Stimulated activated CD8-positive, alpha-beta memory T cell treated with anti-CD3 and anti-CD28 coated beads, Interleukin-4, amount 100 ng/mL, for 1 hour (primary cell): ENCODE measurements at places on chromosomes 6 and 20.

DNA sequence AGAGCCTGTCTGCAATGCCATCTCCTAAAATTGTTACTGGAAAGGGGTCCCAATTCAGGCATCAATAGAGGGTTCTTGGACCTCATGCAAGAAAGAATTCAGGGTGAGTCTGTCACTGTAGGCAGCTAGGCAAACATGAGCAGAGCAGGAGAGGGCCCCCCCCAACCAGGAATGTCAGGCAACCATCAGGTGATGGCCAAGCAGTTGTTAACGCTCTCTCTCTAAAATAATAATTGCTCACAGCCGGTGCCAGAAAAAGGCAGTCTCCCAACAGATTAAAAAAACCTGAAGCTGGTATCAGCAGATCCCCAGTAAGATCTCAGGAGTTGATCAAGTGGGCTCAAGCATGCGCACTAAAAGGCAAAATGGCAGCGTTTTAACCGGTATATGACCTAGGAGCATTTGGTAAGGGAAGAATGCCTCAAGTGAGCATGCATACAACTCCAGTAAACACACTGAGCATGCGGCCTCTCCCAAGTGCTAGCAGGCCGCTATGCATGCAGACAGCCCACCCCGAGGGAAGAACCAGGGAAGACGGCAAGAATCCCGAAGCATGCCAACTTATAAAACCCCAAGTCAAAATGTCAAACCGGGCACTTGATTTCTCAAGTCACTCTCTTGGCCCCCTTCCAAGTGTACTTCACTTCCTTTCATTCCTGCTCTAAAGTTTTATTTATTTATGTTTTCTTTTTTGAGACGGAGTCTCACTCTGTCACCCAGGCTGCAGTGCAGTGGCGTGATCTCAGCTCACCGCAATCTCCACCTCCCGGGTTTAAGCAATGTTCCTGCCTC is 44.0 kb upstream of the RNGTT start:
- DNase-seq: no peak

- DNase-seq: no peak
These were observed 650.0 kb downstream of the KIF16B start for GRCh38 chr20:15923030-15923776.

GRCh38 chr6:168025831-168026710 is 28.6 kb downstream of the KIF25 start:
- no peak for DNase-seq

DNA sequence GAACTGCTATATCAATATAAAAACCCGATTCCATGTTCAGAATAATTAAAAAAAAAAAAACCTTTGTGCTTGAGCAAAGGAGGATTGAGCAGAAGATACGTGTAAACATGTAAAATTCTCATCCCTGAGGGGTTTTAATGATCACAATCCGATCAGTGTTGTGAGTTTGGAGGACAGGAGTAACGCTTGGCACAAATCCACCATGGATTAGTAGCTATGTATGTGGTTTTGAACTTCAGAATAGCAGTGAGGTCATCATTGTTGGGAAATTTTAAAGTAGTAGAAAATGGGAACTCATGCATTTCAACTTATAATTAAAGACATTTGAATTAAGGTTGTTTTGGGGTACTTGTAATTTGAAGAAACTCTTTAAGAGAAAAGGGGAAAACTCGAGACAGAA is 203.2 kb downstream of the RPS12 start:
- DNase-seq: no peak

DNA sequence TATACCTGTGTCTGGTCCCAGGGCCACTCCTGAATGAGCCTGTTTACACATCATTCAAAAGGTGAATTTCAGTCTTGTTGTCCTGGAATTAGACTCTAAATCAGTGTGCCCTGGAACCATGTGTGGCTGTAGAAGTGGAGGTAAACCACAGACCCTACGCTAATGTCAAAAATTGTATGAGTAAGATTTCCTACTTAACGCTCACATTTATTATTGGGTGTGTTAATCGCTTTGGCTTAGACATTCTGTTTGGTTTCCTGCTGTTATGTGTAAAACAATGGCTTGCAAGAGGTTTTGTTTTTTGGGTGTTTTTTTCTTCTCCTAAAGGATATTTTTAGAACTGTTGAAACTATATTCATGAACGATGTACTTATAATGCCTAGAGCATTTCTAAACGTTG is 19.3 kb downstream of the PLCB1 start:
- no peak for DNase-seq

GRCh38 chr6:147717991-147718390 is 209.5 kb downstream of the SAMD5 start:
- no peak for DNase-seq

GRCh38 chr20:18024606-18025127 is 33.0 kb downstream of the OVOL2 start:
- no peak for DNase-seq

DNA sequence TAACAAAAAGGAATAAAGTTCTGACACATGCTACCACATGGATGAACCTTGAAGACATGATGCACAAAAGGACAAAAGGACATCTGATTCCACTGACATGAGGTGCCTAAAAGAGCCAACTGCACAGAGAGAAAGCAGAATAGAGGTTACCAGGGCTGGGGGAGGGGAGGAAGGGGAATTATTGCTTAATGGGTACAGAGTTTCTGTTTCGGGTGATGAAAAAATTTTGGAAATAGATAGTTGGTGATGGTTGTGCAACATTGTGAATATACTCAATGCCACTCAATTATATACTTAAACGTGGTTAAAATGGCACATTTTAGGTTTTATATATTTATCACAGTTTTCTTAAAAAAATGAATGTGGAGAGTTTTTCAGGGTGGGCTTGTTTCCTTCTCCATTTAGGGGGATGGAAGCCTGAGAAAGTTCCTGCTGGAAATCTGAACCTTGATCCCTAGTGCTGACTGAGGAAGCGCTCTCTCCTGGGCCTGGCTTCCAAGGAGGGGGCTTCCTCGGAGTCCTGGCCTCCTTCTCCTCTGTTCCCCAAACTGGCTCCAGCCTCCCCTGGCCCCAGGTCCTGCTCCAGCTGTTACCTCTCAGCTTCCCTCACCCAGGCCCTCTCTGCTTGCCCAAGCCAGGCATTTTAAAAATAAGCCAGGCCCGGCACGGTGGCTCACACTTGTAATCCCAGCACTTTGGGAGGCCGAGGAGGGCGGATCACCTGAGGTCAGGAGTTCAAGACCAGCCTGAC is 79.2 kb downstream of the NOL4L start:
- DNase-seq: no peak

DNA sequence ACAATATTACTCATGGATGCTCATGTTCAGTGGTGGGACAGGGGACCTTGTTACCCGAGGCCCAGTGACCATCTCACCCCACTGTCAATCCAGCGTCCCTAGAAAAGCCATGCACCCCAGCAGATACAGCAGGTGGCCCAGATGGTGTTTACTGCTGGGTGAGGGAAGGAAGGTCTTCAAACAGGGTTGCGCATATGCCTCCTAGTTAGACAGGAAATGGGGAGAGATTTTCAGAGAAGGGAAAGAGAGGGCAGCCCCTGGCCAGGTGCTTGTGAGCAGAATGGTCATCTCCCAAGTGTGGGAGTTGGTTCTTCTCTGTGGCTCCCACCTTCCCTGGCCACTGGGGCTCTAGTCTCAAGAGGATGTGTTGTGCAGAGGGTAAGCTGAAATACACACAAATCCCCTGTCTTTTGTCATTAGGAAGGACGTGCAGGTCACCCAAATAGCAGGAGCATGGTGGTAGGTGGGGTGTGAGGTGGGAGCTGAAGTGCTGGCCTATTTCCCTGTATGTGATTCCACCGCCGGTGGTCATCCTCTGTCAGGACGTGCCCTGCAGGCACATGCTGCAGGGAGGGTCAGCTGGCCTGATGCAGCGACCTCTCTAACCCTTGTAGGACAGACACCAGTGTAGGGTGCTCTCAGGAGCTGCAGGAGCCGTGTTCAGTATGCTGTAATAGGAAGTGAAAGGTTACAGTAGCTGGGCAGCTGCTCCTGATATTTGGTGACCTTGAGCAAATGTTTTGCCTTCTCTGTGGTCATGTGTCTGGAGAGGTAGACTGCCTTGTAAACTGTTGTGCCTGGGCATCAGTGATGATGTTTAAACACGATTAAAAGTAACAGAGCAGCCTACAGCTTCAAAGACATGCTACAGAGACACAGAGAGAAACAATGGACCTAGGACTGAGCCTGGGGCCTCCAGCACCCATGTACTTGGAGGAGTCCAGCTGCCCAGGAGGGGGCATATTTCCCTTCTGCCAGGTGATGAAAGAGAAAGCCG is 3.2 kb upstream of the CST3 start:
- no peak for DNase-seq

GRCh38 chr20:25865715-25866656 is 169.3 kb upstream of the ZNF337 start:
- DNase-seq: no peak

GRCh38 chr6:2737885-2738284 is 12.8 kb downstream of the MYLK4 start:
- DNase-seq: no peak

GRCh38 chr20:23654000-23654399 is 16.2 kb upstream of the CST3 start:
- DNase-seq: no peak

- DNase-seq: no peak
These were observed 29.9 kb downstream of the UBE2V1 start for GRCh38 chr20:50083034-50083433.

DNA sequence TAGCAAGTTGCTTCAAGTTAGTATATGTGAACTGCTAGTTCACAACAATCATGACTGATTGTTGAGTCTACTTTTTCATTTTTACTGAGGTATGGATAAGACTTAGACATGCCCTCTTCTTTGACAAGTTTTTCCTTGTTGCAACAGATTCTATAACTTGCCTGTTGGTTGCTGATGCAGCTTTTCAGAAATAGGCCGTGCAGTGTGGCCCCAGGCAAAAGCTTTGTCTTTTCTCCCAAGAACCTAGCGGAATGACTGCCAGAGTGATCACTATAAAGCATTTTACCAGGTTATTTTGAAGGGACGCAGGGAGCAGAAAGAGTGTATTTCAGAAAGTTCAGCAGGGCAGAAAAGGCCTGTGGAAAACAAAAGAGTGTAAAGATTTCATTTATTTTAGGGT is 16.0 kb downstream of the HECA start:
- no peak for DNase-seq

GRCh38 chr6:76835695-76836094 is 627.6 kb downstream of the HTR1B start:
- no peak for DNase-seq

DNA sequence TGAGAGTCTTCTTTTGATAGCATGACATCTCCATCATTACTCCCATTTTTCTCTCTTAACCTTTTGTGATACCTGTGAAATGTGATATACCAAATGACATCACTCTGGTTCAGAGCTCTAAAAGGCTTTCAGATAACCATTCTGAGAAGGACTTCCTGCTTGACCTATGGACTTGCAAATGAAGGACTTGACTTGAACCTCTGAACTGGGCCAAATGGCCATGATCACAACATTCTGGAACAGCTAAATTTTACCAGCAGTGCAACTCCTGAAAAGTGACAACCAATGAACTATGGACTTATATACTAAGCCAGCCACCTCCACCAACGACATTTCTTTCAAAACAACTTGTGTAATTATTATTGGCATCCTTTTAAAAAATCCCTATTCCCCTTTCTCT is 1085.8 kb upstream of the CITED2 start:
- DNase-seq: no peak

- DNase-seq: peak; percentile 6
These were observed 31.8 kb upstream of the GMPR start for GRCh38 chr6:16206595-16207037.

DNA sequence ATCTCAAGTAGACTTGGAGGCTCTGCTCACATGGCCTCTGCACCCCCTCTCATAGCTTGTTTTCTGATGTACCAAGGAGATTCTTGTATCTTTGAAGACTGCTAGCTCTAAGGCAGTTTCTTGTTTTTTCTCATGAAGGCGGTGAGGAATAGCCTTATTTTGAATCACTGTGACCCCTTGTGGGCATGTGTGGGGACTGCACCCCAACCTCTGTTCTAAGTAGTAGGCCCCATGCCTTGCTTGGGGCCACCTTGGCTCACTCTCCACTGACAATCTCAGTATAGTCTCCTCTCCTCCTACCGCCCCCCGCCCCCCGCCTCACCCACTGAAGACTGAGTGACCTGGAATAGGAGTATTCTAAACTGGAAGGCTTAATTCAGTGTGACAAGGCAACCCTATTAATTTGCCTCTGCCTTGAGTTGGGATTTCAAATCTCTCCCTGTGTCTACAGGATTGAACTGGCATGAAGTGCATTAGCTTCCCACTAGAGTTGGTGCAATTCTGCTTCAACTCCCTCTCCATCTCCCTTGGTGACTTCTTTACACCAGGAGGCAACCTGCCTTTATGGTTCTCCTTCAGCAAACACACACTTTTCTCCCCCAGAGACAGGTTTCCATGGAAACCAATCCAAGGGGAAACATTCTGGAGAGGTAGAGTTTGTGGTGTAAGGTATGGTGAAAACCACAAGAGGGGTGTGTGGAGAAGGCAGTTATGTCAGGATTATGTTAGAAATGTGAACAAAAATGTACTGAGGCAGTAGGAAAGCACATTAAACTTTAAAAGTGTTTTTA is 75.4 kb upstream of the ECI2 start:
- peak; percentile 7 for DNase-seq

DNA sequence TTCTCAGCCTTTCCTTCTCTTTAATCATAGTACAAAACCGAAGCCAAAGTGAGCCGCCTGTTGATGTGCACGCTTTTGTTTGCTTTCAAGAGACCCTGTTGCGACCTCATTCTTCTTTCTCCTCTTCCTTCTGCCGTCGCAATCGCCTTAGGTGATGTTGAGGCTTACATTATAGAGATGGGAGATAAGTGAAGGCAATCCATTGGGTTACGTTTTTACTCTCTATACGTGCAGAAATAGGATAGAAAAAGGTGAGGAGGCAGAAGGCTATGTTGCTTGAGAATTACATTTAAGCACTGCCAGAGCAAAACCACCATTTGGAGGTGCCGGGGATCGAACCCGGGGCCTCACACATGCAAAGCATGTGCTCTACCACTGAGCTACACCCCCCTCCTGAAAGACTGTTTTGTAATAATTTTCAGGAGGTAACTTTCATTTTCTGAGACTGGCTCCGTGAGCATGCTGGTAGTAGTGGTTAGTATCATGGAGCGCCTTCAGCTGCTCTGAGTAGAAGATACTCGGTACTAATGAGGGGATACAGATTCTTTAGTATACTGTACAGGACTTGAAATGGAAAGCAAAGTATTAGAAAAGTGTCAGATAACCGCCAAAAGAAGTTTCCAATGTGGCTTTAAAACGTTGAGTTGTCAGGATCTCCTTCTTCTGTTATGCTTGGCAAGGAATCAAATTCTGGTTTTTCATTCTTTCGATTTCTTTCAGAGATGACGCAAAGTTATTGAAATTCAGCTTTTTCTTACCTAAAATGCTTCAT is 165.6 kb downstream of the TRIM27 start:
- no peak for DNase-seq

- no peak for DNase-seq
These were observed 41.7 kb upstream of the AIG1 start for GRCh38 chr6:143018955-143019354.

DNA sequence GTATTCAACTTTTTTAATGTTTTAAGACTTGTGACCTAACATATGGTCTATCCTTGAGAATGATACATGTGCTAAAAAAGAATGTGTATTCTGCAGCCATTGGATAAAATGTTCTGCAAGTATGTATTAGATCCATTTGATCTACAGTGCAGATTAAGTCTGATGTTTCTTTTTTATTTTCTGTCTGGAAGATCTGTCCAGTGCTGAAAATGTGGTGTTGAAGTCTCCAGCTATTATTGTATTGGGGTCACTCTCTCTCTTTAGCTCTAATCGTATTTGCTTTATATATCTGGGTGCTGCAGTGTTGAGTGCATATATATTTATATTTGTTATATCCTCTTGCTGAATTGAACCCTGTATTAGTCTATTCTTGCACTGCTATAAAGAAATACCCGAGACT is 44.2 kb upstream of the TRIM39 start:
- no peak for DNase-seq

- DNase-seq: no peak
These were observed 143.6 kb downstream of the VEGFA start for GRCh38 chr6:43913375-43914271.
